ENCODE measurements at places on chromosomes 11 and 22. TPM values are rescaled to one million over a fixed set of nuclear protein-coding genes. Genes with fewer than 3 reads are reported as not detected.

The KRTAP5-2 gene
- total RNA-seq = not detected

The MOGAT2 gene
- 0.39 TPM for total RNA-seq

The TRIM49C gene
- total RNA-seq = not detected

The TECTA gene
- 0.41 TPM for total RNA-seq

DNA sequence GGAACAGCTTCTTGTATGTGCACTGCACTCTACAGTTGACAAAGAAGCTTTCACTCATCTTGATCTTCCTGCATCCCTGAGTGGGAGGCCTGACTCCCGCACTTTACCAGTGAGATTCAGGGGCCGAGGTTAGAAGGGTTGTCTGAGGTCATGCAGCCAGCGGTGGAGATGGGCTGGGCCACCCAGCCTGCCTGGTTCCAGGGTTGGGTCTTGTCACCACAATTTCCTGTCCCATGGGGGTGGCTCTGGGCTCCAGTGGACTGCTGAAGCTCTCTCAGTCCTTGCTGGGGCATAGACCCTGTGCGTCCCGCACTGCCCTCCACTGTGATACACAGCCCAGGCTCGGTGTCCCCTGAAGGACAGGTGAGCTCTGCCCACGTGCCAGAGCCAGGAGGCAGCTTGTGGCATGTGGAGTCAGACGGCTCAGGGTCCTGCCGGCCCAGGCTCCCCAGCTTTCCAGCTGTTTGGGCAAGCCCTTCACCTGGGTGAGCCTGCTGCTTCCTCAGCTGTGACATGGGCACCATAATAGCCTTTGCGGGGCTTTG lies 6.9 kb upstream of the MYO7A start:
- H3K4me1 ChIP-seq = no peaks in the 10 kb centered on the region
- H3K36me3 ChIP-seq = no peaks in the 10 kb centered on the region
- H3K4me3 ChIP-seq = no peak overlapping the region
- DNase-seq = no peak

- no peaks in the 10 kb centered on the region for H3K27me3 ChIP-seq
- no peak for DNase-seq
- no peaks in the 10 kb centered on the region for H3K36me3 ChIP-seq
- no peak overlapping the region for H3K27ac ChIP-seq
- H3K4me3 ChIP-seq = no peak overlapping the region
- peaks cover 28% of the 10 kb centered on the region for H3K4me1 ChIP-seq
Measured at GRCh38 chr11:125124618-125124992, 13.2 kb upstream of the TMEM218 start.

DNA sequence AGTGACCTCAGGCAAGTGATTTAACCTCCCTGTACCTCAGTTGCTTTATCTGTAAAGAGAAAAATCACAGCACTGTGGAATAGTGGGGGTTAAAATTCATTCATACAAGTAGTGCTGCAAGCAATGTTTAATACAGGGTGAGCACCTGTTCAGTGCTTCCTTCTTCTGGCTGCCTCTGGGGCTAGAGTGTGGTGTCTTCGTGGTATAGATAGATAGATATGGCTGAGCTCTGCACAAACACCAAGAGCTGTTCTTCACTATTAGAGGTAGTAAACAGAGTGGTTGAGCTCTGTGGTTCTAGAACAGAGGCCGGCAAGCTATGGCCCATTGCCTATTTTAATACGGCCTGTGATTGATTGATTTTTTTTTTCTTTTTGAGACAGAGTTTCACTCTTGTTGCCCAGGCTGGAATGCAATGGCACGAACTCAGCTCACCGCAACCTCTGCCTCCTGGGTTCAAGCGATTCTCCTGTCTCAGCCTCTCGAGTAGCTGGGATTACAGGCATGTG lies 32.9 kb downstream of the LIMK2 start:
- no peaks in the 10 kb centered on the region for H3K27me3 ChIP-seq
- no peaks in the 10 kb centered on the region for H3K36me3 ChIP-seq
- H3K27ac ChIP-seq = peak overlapping the region; percentile 73
- peaks cover 76% of the 10 kb centered on the region for H3K4me1 ChIP-seq

DNA sequence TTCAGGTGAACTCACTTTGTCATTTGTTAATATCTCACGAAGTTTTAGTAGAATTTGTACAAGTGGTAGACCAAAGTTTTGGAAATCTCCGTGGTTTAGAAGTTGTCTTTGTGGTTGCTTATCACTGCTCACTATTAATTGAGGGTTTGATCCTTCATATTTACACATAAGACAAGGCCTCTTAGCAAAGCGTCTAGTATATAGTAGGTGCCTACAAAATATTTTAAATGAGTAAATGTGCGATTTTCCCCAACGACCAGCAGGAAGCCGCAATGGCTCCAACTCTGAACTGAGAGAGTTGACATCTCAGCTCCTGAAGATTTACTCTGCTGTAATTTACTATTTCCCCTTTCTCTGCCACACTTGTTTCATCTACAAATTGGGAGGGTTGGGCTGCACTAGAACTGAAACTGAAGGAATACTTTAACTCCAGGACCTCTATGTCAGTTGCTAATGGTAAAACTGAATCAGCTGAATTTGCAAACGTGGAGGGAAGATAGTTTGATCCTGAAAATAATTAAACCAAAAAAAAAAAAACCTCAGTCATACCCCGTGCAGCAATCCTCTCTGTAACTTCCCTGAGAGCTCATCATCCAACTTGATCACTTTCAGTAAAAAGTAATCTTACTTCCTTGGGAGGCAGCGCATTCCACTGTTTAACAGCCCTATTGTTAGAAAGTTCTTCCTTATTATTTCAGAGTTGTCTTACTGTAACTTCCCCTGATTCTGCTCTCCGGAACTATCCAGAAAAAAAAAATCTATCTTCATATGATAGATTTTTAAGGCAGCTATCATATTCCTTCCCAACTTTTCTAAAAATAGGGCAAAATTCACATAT lies 1.3 kb upstream of the SBF2 start:
- no peaks in the 10 kb centered on the region for H3K27me3 ChIP-seq
- peaks cover 5% of the 10 kb centered on the region for H3K4me1 ChIP-seq
- H3K27ac ChIP-seq = peak overlapping the region; percentile 74
- no peaks in the 10 kb centered on the region for H3K36me3 ChIP-seq

GRCh38 chr11:65606876-65607613 lies 7.0 kb downstream of the MAP3K11 start:
- peaks cover 15% of the 10 kb centered on the region for H3K4me1 ChIP-seq
- no peaks in the 10 kb centered on the region for H3K27me3 ChIP-seq
- peak overlapping the region; percentile 43 for H3K27ac ChIP-seq
- DNase-seq = peak; percentile 99

DNA sequence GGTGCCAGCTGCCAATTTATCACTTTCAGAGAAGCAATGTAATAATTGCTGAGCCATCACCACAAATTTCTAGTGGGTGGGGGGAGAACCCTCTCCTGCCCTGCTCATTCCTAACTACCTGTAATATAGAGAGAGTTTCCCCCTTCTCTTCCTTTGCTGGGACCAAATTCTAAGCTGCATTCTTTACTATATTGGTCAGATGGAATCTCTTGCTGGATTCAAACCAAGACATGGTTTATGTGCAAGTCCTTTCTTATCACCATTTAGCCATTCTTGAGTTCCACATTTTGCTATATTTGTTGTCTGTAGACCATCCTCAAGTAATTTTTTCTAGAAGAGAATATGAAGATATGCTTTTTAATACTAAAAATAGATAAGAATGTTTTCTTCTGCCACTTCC lies 452.1 kb downstream of the MN1 start:
- H3K4me3 ChIP-seq = no peak overlapping the region
- H3K27ac ChIP-seq = no peak overlapping the region
- H3K36me3 ChIP-seq = no peaks in the 10 kb centered on the region
- DNase-seq = no peak

DNA sequence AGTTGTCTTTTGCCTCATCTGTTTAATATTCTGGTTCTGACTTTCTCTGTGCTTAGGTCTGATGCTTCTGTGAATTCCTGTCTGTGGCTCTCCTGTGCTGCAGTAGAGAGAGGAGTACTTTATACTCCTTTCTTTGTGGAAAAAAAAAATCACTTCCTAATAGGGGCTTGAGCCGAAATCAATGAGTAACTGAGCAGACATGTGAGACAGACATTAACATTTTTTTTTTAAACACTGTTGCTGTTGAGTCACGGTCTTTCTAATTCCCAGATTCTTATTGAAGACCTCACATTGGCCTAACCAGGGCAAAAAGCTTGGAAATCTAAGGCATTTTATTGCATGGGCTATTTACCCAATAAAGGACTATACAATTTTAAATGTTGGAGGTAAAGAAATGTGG lies 86.1 kb downstream of the GRM5 start:
- H3K27ac ChIP-seq = no peak overlapping the region
- H3K27me3 ChIP-seq = no peaks in the 10 kb centered on the region
- no peaks in the 10 kb centered on the region for H3K4me1 ChIP-seq

- peak overlapping the region; percentile 35 for H3K4me3 ChIP-seq
- no peaks in the 10 kb centered on the region for H3K27me3 ChIP-seq
- DNase-seq = no peak
- no peak overlapping the region for H3K27ac ChIP-seq
- no peaks in the 10 kb centered on the region for H3K36me3 ChIP-seq
- peaks cover 6% of the 10 kb centered on the region for H3K4me1 ChIP-seq
Measured at GRCh38 chr11:128904656-128905344, 13.6 kb downstream of the KCNJ5 start.

DNA sequence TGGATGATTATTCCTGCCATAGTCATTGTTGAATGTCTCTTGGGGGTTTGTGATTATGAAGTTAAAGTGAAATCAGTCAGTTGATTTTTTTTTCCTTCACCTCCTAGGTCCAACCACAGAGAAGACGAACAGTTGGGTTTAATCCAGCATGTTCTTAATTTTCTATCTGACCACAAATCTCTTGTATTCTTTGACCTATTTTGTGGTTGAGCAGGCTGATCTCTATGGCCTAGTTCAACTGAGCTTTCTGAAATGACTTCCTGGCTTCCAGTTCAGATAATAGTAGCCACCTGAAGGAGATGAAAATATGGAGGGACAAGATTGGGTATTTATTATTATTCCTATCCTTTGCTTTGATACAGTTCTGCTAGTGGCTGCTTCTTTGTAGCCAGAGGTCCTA lies 5.2 kb upstream of the OR56A5 start:
- H3K27me3 ChIP-seq = no peaks in the 10 kb centered on the region
- no peak for DNase-seq
- no peak overlapping the region for H3K27ac ChIP-seq
- no peaks in the 10 kb centered on the region for H3K4me1 ChIP-seq
- no peak overlapping the region for H3K4me3 ChIP-seq
- no peaks in the 10 kb centered on the region for H3K36me3 ChIP-seq

- no peak for DNase-seq
- no peaks in the 10 kb centered on the region for H3K27me3 ChIP-seq
- H3K36me3 ChIP-seq = no peaks in the 10 kb centered on the region
- H3K4me3 ChIP-seq = no peak overlapping the region
- no peak overlapping the region for H3K27ac ChIP-seq
Measured at GRCh38 chr11:6156628-6157359, 13.3 kb downstream of the OR52B2 start.

DNA sequence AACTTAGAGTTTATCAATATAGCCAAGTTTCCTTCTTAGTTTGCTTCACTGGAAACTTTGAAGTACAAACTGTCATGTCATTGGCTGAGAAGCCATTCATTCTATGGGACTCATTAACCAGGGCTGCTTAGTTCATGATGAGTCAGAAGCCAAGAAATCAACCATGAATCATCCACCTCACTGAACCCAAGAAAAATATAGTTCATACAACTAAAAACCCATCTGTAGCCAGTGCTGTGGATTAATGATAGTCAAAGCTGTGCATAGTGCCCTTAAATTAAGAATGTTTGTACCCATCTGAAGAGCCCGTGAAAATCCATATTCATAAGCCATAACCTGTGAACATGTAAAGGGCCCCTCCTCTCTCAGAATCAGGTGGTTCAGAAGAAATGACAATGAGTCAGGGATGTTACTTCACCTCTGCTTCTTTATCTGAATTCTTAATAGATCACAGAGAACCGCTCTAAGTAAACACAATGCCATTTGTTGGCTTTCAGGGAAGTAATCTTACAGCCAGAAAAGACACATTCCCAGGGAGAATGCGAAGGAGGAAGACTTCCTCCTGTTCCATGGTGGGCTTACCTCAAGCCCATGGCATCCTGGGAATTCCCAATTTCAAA lies 25.4 kb downstream of the MMP20 start:
- H3K4me1 ChIP-seq = peaks cover 73% of the 10 kb centered on the region
- peak; percentile 81 for DNase-seq
- H3K4me3 ChIP-seq = no peak overlapping the region
- peak overlapping the region; percentile 79 for H3K27ac ChIP-seq
- no peaks in the 10 kb centered on the region for H3K36me3 ChIP-seq

DNA sequence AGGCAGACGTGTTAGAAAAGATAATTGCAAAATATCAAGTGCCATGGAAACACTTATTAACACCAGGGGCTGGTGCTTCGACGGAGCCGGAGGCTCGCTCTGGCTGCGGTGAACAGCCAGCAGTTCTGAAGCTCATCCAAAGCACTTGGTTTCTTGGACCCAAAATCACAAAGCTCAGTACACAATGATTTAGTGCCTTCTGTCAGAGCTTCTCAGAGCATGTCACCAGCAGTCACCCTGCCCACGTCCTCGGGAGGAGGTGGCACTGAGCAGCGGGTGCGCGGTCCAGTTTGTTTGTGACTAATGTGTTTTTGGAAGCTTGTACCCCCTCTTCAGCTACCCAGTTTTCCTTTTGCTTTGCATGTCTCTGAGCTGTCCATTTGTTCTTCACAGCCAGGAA lies 58.7 kb upstream of the KIRREL3 start:
- H3K4me3 ChIP-seq = no peak overlapping the region
- no peaks in the 10 kb centered on the region for H3K36me3 ChIP-seq
- H3K4me1 ChIP-seq = no peaks in the 10 kb centered on the region
- H3K27ac ChIP-seq = no peak overlapping the region
- H3K27me3 ChIP-seq = no peaks in the 10 kb centered on the region

GRCh38 chr11:111500481-111500880 lies 11.7 kb downstream of the BTG4 start:
- DNase-seq = no peak
- H3K27me3 ChIP-seq = no peaks in the 10 kb centered on the region
- H3K36me3 ChIP-seq = no peaks in the 10 kb centered on the region
- no peaks in the 10 kb centered on the region for H3K4me1 ChIP-seq
- no peak overlapping the region for H3K4me3 ChIP-seq
- no peak overlapping the region for H3K27ac ChIP-seq

Data from Caco-2 (cell line).